ENCODE measurements at places on chromosomes 4 and X. TPM values are rescaled to one million over a fixed set of nuclear protein-coding genes. Genes with fewer than 3 reads are reported as not detected.

The CCKAR gene
- 0.09 TPM for total RNA-seq

The GAGE12H gene
- not detected for total RNA-seq

The ADAM29 gene
- total RNA-seq, result not detected

The GALNT7 gene
- total RNA-seq, result 81.1 TPM

The TRPC5OS gene
- 0.09 TPM for total RNA-seq

The ARAP2 gene
- total RNA-seq, result 67.0 TPM

The RS1 gene
- total RNA-seq, result 0.05 TPM

The RPS6KA6 gene
- 2.1 TPM for total RNA-seq

GRCh38 chr4:72631296-72631695 lies 62.3 kb upstream of the ADAMTS3 start:
- H3K4me1 ChIP-seq, result no peaks in the 10 kb centered on the region
- no peaks in the 10 kb centered on the region for H3K36me3 ChIP-seq
- no peaks in the 10 kb centered on the region for H3K27me3 ChIP-seq
- no peak overlapping the region for H3K27ac ChIP-seq

DNA sequence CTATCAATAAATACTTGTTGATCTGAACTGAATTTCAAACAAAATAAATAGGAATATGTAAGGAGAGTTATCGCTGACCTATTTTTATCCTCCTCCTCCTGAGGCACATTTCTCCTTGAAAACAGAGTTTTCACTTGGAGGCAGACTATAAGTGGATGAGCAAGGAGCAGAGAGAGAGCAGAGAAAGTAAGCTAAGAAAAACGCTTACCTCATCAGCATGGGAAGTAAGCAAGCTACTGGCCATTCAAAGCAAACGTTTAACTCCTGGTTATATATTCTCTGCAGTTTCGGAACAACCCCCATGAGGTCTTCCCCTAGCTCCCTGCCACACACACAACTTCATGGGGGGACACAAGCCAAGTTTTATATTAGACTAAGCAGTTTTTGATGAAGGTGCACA lies 13.2 kb downstream of the ZDHHC9 start:
- H3K36me3 ChIP-seq, result no peaks in the 10 kb centered on the region
- no peak overlapping the region for H3K4me3 ChIP-seq
- H3K4me1 ChIP-seq, result peaks cover 8% of the 10 kb centered on the region
- H3K27ac ChIP-seq, result no peak overlapping the region
- H3K27me3 ChIP-seq, result no peaks in the 10 kb centered on the region

DNA sequence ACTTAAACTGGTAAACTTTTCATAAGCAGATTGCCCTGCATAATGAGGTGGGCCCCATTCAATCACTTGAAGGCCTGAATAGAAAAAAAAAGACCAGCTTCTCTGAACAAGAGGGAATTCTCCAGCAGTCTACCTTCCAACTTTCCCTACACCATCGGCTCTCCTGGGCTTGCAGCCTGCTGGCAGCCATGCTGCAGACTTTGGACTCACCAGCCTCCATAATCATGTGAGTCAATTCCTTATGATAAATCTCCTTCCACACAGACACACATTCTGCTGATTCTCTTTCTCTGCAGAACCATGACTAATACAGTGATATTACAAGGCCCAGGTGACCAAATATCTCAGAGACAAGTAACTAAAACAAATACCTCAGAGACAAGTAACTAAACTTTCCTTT lies 113.8 kb upstream of the WDR17 start:
- no peaks in the 10 kb centered on the region for H3K4me1 ChIP-seq
- no peak overlapping the region for H3K27ac ChIP-seq
- no peak overlapping the region for H3K4me3 ChIP-seq
- no peak for DNase-seq

DNA sequence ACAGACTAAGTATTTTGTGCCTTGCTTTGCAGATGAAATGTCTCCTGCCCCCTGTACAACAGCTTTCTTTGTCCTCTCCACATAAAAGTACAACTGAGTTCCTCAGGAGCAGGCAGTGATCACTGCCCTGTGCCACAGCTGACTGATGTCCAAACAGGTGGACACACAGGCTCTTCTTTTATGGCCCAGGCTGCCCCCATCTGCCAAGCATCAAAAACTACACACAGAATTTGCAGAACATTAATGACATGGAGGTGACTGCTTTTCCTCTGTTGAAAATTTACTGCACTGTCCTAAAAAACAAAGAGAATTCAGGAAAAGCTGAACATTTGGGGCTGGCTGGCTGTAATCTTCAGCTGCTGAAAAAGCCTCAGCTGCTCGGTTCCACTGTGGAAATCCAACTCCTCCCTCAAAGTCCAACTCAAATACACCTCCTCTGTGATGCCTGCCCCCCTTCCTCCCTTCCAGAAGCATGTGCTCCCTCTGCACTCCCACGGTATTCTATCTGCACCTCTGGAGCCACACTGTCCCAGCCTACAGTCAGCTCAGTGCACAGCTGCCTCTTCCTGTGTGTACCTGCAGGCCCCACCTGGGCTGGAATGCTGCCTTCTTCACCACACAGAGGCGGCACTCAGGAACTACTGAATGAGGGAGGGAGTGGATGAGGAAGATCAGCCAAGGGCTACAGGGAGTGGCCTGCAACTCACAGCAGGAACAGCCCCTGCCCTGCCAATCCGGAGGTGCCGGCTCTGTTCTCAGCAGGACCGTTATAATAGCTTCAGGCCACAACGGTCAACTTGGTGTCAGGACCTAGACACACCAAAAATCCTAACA lies 10.3 kb downstream of the AFAP1 start:
- H3K4me1 ChIP-seq, result no peaks in the 10 kb centered on the region
- DNase-seq, result no peak
- no peak overlapping the region for H3K27ac ChIP-seq
- H3K27me3 ChIP-seq, result peaks cover 5% of the 10 kb centered on the region
- no peaks in the 10 kb centered on the region for H3K36me3 ChIP-seq

DNA sequence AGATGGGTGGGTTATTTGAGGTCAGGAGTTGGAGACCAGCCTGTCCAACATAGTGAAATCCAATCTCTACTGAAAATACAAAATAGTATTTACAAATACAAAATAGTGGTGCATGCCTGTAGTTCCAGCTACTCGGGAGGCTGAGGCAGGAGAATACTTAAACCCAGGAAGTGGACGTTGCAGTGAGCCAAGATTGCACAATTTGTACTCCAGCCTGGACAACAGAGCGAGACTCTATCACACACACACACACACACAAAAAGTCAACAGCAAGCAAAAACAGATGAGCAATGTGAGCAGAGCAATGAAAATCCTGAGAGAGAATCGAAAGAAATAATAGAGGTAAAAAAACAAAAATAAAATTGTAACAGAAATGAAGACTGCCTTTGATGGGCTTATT lies 168.8 kb downstream of the PCDH18 start:
- H3K4me3 ChIP-seq, result no peak overlapping the region
- no peak for DNase-seq
- H3K4me1 ChIP-seq, result no peaks in the 10 kb centered on the region
- no peak overlapping the region for H3K27ac ChIP-seq
- no peaks in the 10 kb centered on the region for H3K36me3 ChIP-seq

DNA sequence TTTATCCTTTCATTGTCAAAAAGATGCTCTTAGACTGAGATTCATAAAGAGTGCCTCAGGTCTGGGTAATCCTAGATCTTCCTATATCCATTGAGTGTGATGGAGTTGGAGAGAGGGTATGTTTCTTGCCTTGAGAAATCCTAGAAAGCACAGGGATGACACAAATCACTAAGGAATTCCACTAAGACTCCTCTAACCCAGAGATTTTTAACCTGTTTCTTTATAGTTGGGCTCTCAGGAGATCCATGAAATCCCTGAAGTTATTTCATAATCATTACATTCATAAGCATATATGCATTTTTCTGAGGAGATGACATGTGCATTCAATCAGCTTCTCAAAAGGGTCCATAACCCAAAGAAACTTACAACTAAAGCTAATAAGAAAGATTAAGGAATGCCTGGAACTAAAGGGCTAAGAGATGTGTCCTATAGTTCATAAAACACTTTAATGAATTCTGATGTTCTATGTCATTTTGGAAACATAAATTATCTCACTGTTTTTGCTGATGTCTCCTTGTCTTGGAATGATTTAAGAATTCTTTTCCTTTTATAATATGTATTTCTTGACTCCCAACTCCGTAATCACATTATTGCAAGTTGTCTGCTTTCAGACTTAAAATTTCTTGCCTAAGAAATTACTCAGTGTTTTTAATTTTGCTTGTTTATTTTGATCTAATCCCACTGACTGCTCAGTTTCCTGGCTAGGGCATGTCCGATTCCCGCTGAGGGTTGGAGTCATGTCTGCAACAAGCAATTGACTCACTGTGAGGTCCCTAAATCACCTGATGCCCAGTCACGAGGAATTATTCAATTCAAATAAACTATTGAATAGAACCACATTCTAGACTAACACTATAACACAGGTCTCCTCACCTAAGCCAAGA lies 2.8 kb upstream of the AMTN start:
- H3K4me1 ChIP-seq, result no peaks in the 10 kb centered on the region
- H3K4me3 ChIP-seq, result no peak overlapping the region
- H3K27me3 ChIP-seq, result no peaks in the 10 kb centered on the region
- H3K27ac ChIP-seq, result no peak overlapping the region
- no peaks in the 10 kb centered on the region for H3K36me3 ChIP-seq

GRCh38 chr4:138030375-138030774 lies 211.8 kb downstream of the SLC7A11 start:
- no peak overlapping the region for H3K4me3 ChIP-seq
- no peaks in the 10 kb centered on the region for H3K36me3 ChIP-seq
- H3K4me1 ChIP-seq, result no peaks in the 10 kb centered on the region
- no peaks in the 10 kb centered on the region for H3K27me3 ChIP-seq
- DNase-seq, result no peak
- H3K27ac ChIP-seq, result no peak overlapping the region

DNA sequence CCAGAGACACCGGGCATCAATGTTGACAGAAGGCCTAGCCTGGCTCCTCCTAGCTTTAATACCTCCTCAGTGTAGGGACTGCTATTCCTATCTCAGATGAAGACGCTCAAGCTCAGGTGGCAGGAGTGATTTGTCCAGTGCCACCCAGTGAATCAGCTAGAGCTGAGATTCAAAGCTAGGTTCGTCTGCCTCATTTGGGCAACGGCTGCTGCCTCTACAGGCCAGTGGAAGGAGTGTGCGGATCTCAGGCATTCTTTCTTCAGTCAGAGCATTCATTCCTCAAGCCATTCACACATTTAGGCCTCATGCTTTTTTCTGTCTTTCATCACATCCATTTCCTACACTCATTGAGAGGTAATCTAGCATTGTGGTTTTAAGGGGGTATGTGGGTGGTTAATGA lies 7.3 kb downstream of the TSR2 start:
- no peak overlapping the region for H3K4me3 ChIP-seq
- H3K27ac ChIP-seq, result no peak overlapping the region
- no peaks in the 10 kb centered on the region for H3K27me3 ChIP-seq
- H3K4me1 ChIP-seq, result no peaks in the 10 kb centered on the region

GRCh38 chr4:144355811-144356757 lies 215.6 kb upstream of the GYPA start:
- no peaks in the 10 kb centered on the region for H3K27me3 ChIP-seq
- H3K4me1 ChIP-seq, result peaks cover 7% of the 10 kb centered on the region
- no peak overlapping the region for H3K4me3 ChIP-seq
- H3K27ac ChIP-seq, result no peak overlapping the region

DNA sequence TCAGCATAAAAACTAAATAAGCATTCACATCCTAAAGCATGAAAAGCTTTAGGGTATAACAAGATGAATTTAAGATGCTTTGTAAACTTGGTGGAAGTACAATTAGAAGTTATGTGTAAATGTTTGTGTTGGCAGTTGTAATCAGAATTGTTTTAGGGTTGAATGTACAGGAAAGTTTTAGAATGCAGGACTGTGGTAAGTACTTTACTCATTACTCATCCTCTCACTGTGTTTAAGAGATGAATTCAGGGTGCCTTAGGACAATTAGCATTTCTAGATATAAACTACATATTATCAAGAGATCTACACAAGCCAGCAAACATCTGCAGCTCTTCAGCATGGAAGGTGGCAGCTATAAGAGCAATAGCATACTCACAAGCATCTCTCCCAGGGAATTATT lies 77.5 kb upstream of the ELOVL6 start:
- no peak for DNase-seq
- no peaks in the 10 kb centered on the region for H3K27me3 ChIP-seq
- H3K4me3 ChIP-seq, result no peak overlapping the region

DNA sequence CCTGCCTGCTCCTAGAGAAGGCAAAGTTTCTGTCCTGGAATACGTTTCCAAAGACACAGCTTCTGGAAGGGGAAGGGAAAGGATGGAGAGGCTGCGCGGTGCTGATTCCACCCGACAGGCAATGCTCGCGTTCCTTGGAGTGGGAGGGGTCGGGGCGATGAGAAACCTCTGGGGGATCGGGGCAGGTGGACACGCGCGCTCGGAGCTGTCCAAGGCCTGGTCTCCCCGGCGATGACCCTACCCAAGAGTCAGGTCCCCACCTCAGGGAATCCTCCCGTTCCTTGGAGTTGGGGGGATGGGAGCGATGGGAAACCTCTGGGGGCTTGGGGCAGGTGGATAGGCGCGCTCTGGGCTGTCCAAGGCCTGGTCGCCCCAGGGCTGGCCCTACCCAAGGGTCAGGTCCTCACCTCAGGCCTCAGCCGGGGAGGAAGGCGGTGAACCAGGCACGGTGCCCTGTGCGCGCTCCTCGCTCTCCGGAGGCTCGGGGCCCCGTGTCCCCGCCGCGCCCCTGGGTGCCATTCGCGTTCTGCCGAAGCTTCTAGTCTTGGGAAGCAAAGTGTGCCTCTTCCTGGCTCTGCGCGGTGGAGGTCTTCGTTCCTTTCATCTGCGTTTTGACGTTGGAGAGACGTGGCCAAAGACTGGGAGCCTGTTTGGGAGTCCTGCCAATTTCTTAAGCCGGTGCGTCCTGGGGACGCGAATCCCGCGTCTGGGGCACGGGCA lies 10.6 kb upstream of the SHOX start:
- H3K4me3 ChIP-seq, result no peak overlapping the region
- no peaks in the 10 kb centered on the region for H3K36me3 ChIP-seq
- H3K4me1 ChIP-seq, result no peaks in the 10 kb centered on the region
- no peak overlapping the region for H3K27ac ChIP-seq
- no peak for DNase-seq

DNA sequence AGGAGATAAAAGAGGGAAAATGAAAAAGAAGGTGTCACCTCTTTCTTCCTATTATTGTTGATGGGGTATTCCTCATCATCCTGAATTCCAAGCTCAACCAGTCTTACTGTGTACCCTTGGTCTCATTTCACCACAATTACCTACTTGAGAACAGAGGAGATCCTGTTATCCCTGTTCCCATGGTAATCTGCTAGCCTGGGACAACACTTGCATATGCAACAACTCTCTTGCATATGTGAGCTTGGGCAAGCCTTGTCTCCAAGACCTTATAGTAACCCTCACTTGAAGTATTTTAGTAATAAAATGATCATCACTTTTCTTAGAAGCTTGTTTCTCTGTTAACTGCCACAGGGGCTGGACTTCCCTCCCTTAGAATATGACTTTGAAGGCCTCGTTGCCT lies 253.7 kb downstream of the NAP1L3 start:
- no peaks in the 10 kb centered on the region for H3K4me1 ChIP-seq
- DNase-seq, result no peak
- H3K27ac ChIP-seq, result no peak overlapping the region
- no peaks in the 10 kb centered on the region for H3K36me3 ChIP-seq
- no peak overlapping the region for H3K4me3 ChIP-seq

- H3K4me3 ChIP-seq, result no peak overlapping the region
- no peaks in the 10 kb centered on the region for H3K4me1 ChIP-seq
- no peak overlapping the region for H3K27ac ChIP-seq
- H3K36me3 ChIP-seq, result no peaks in the 10 kb centered on the region
- DNase-seq, result no peak
- no peaks in the 10 kb centered on the region for H3K27me3 ChIP-seq
Measured at GRCh38 chr4:137909529-137910309, 332.4 kb downstream of the SLC7A11 start.

All from thymus (tissue), 14 donors.